HFFc6 (cell line): ENCODE measurements at places on chromosomes 7 and 10. TPM values are rescaled to one million over a fixed set of nuclear protein-coding genes. Genes with fewer than 3 reads are reported as not detected.

DNA sequence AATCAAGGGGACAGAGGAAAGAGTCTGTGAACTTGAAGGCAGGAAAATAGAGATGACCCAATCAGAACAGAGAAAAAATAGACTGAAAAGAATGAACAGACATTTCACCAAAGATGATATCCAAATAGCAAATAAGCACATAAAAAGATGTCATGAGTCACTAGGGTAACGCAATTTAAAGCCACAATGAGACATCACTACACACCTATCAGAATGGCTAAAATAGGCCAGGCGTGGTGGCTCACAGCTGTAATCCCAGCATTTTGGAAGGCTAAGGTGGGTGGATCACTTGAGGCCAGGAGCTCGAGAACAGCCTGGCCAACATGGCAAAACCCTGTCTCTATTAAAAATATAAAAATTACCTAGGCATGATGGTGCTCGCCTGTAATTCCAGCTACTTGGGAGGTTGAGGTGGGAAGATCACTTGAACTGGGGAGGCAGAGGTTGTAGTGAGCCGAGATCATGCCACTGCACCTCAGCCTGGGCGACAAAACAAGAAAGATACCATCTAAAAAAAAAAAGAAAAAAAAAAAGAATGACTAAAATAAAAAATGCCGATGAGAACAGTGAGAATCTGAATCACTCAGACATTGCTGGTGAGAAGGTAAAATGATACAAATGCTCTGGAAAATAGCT lies 100.9 kb downstream of the LHPP start:
- H3K4me1 ChIP-seq = peaks cover 24% of the 10 kb centered on the region
- DNase-seq = peak; percentile 13
- no peak overlapping the region for H3K4me3 ChIP-seq
- H3K27me3 ChIP-seq = peaks cover 17% of the 10 kb centered on the region

Gene ZNF425
- 2.1 to 3.0 TPM (median 2.7 TPM) in 3 replicates for total RNA-seq

- H3K27ac ChIP-seq = no peak overlapping the region
- peak; percentile 51 for DNase-seq
- no peaks in the 10 kb centered on the region for H3K36me3 ChIP-seq
- H3K4me1 ChIP-seq = peaks cover 61% of the 10 kb centered on the region
Observed at GRCh38 chr10:60978287-60979115, 34.5 kb upstream of the RHOBTB1 start.

DNA sequence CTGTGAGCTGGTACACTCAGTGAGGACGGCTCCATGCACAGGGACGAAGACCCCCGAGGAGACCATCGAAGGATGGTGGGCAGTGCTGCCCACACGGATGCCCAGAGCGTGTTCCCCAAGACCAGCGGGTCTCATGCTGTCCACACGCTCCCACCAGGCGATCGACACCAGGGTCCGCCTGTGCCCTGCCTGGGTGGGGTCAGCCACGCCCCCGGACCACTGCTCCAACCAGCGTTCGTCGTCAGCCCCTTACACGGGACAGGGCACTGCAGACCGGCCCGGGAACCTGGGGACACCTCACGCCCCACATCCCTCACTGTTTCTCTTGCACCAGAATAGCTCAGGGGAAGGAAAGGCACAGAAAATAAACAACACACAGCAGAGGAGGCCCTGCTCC lies 223.5 kb downstream of the DNAJB6 start:
- H3K27ac ChIP-seq = no peak overlapping the region
- no peak overlapping the region for H3K4me3 ChIP-seq
- peaks cover 5% of the 10 kb centered on the region; the same call in 1 of the 2 replicates for H3K4me1 ChIP-seq
- DNase-seq = no peak

Gene UCN3
- total RNA-seq = not detected in 3 replicates

DNA sequence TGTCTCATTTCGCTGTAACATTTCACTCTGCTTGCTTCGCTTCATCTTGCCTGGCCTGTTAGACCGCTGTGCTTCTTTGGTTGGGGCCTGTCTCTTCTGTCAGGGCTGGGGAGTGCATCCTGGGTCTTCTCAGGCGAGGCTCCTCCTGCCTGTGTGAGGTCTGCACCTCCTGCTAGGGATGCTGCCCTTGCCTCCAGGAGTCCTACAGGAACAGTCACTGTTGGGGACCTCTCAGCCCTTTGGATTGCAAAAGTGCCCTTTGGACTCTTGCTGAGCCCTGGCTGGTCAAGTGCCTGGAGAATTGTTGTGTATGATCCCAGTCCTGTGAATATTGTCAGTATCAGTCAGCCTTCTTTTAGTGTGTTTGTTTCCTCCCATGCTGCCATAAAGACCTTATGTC lies 84.1 kb downstream of the MDFIC start:
- H3K27ac ChIP-seq = no peak overlapping the region
- no peak overlapping the region for H3K4me3 ChIP-seq
- H3K36me3 ChIP-seq = peaks cover 20% of the 10 kb centered on the region
- peaks cover 50% of the 10 kb centered on the region for H3K4me1 ChIP-seq
- DNase-seq = no peak
- H3K27me3 ChIP-seq = no peaks in the 10 kb centered on the region

- no peak for DNase-seq
Observed at GRCh38 chr7:134943785-134944400, 42.4 kb upstream of the AGBL3 start.

- H3K27me3 ChIP-seq = peaks cover 27% of the 10 kb centered on the region
- DNase-seq = no peak
- peaks cover 18% of the 10 kb centered on the region for H3K4me1 ChIP-seq
- H3K4me3 ChIP-seq = no peak overlapping the region
Observed at GRCh38 chr10:80545258-80545881, 7.7 kb downstream of the SH2D4B start.

Gene EIF5AL1
- 0.48 to 0.56 TPM (median 0.48 TPM) in 3 replicates for total RNA-seq

Gene OR6V1
- total RNA-seq = not detected in 3 replicates

DNA sequence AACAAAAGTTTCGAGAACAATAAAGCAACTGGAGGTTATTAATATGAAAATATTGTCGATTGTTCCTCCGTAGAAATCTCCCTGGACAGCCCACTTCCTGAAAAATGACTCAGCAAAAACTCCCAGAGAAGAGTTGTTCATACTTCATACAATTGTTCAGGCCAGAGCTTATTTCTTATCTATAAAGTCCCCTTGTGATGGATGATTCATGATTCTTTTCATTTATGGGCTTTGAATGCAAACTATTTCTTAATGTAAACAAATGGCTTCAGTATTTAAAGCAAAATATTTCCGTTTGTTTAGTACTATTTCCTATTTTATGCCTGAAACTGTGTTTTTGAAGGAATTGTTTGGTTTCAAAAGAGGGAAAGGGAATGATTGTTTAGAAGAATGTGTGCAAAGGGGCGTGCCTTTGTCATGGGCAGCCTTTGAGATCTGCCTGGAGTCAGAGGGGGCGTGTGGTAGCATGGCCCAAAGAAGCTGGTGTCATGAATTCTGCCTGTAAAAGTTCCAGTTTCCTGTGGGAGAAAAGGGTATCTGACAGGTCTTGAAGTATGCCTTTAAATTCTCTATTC lies 26.2 kb upstream of the EXOC6 start:
- H3K4me3 ChIP-seq = peak overlapping the region; percentile 75
- peaks cover 4% of the 10 kb centered on the region; the same call in 1 of the 2 replicates for H3K27me3 ChIP-seq

Gene MOGAT3
- total RNA-seq = not detected in 3 replicates

Gene NUTM2B
- total RNA-seq = 0.32 to 0.64 TPM (median 0.41 TPM) in 3 replicates

GRCh38 chr7:41576166-41576565 lies 126.7 kb downstream of the INHBA start:
- H3K4me1 ChIP-seq = peaks cover 86% of the 10 kb centered on the region
- peak overlapping the region; percentile 70 for H3K27ac ChIP-seq
- H3K27me3 ChIP-seq = no peaks in the 10 kb centered on the region; the same call in 1 of the 2 replicates
- H3K4me3 ChIP-seq = no peak overlapping the region; the same call in 1 of the 2 replicates
- H3K36me3 ChIP-seq = no peaks in the 10 kb centered on the region
- peak; percentile 50 for DNase-seq

GRCh38 chr7:2809903-2810625 lies 34.0 kb downstream of the GNA12 start:
- H3K4me3 ChIP-seq = no peak overlapping the region
- peaks cover 3% of the 10 kb centered on the region; the same call in 1 of the 2 replicates for H3K27me3 ChIP-seq
- H3K36me3 ChIP-seq = peaks cover 40% of the 10 kb centered on the region
- peaks cover 49% of the 10 kb centered on the region for H3K4me1 ChIP-seq
- peak overlapping the region; percentile 46 for H3K27ac ChIP-seq

DNA sequence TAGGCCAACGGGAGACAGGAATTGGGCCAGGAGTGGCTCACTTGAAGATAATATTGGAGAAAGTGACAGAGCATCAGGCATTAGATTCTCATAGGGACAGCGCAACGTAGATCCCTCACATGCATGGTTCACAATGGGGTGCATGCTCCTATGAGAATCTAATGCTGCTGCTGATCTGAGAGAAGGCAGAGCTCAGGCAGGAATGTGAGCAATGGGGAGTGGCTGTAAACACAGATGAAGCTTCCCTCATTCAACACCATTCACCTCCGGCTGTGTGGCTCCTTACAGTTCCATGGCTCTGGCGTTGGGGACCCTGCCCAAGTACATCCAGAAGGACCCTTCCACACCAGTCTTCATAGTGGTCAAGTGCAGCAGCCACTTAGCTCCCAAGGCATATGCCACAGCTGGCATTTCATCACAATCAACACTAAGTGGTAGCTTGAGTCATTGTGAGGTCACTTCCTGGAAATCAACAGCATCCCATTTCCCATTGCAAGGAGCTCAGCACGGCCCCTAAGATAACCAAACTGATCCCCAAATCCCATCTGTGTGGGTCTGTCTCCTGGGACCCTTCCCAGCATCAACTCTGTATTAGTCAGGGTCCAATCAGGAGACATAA lies 174.5 kb downstream of the TPST1 start:
- no peaks in the 10 kb centered on the region for H3K27me3 ChIP-seq
- peaks cover 36% of the 10 kb centered on the region for H3K4me1 ChIP-seq
- peak overlapping the region; percentile 78 for H3K27ac ChIP-seq
- peaks cover 32% of the 10 kb centered on the region; the same call in 1 of the 2 replicates for H3K36me3 ChIP-seq
- peak overlapping the region; percentile 33; the same call in 1 of the 2 replicates for H3K4me3 ChIP-seq

- peaks cover 18% of the 10 kb centered on the region for H3K27me3 ChIP-seq
- no peak overlapping the region for H3K4me3 ChIP-seq
- no peaks in the 10 kb centered on the region; the same call in 1 of the 2 replicates for H3K4me1 ChIP-seq
Observed at GRCh38 chr7:36315309-36315944, 74.2 kb upstream of the ANLN start.

Gene PDK4
- total RNA-seq = not detected in 3 replicates

Gene NPSR1
- not detected in 3 replicates for total RNA-seq

DNA sequence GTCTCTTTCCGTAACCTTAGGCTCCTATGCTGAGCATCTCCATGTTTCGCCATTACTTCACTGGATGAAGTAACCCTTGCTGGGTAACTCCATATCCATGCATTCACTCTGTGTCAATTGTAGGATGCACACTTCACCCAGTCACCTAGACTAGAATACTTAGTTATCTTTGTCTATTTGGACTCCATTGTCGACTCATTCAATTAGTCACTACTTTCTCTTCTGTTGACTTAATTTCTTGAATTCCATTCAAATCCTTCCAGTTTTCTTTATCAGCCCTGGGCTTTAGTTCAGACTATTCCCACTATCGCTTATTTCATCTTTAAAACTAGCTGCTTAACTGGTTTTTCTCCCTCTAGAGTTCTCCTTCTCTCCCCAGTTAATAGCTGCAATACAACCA lies 111.3 kb upstream of the TNS3 start:
- peak; percentile 28 for DNase-seq
- H3K27ac ChIP-seq = peak overlapping the region; percentile 7; the same call in 1 of the 2 replicates
- H3K36me3 ChIP-seq = no peaks in the 10 kb centered on the region
- peaks cover 2% of the 10 kb centered on the region for H3K27me3 ChIP-seq
- H3K4me1 ChIP-seq = peaks cover 39% of the 10 kb centered on the region

Gene PNLIPRP1
- not detected in 2 replicates for total RNA-seq

GRCh38 chr7:116445447-116446211 lies 53.9 kb upstream of the CAV2 start:
- no peaks in the 10 kb centered on the region for H3K27me3 ChIP-seq
- H3K36me3 ChIP-seq = peaks cover 5% of the 10 kb centered on the region
- DNase-seq = no peak

GRCh38 chr7:92356406-92356805 lies 90.9 kb upstream of the GATAD1 start:
- H3K27ac ChIP-seq = no peak overlapping the region
- H3K4me1 ChIP-seq = peaks cover 17% of the 10 kb centered on the region
- H3K4me3 ChIP-seq = no peak overlapping the region
- no peak for DNase-seq

GRCh38 chr7:7808156-7808555 lies 89.7 kb upstream of the RPA3 start:
- H3K36me3 ChIP-seq = no peaks in the 10 kb centered on the region
- H3K27me3 ChIP-seq = no peaks in the 10 kb centered on the region; the same call in 1 of the 2 replicates
- H3K4me3 ChIP-seq = no peak overlapping the region

GRCh38 chr10:71267508-71268240 lies 51.4 kb upstream of the SLC29A3 start:
- H3K36me3 ChIP-seq = no peaks in the 10 kb centered on the region
- peaks cover 39% of the 10 kb centered on the region for H3K4me1 ChIP-seq
- peak overlapping the region; percentile 10; the same call in 1 of the 2 replicates for H3K27ac ChIP-seq
- DNase-seq = no peak

GRCh38 chr10:89171263-89171872 lies 35.7 kb downstream of the CH25H start:
- peak; percentile 43 for DNase-seq
- H3K4me1 ChIP-seq = peaks cover 32% of the 10 kb centered on the region
- H3K27me3 ChIP-seq = no peaks in the 10 kb centered on the region; the same call in none of the 2 replicates
- H3K36me3 ChIP-seq = no peaks in the 10 kb centered on the region
- no peak overlapping the region for H3K4me3 ChIP-seq
- H3K27ac ChIP-seq = peak overlapping the region; percentile 78

- peak overlapping the region; percentile 44; the same call in 1 of the 2 replicates for H3K4me3 ChIP-seq
- peaks cover 27% of the 10 kb centered on the region for H3K4me1 ChIP-seq
- H3K27me3 ChIP-seq = peaks cover 9% of the 10 kb centered on the region
- H3K36me3 ChIP-seq = no peaks in the 10 kb centered on the region
- no peak overlapping the region for H3K27ac ChIP-seq
Observed at GRCh38 chr10:693506-693905, 4.0 kb upstream of the DIP2C start.

DNA sequence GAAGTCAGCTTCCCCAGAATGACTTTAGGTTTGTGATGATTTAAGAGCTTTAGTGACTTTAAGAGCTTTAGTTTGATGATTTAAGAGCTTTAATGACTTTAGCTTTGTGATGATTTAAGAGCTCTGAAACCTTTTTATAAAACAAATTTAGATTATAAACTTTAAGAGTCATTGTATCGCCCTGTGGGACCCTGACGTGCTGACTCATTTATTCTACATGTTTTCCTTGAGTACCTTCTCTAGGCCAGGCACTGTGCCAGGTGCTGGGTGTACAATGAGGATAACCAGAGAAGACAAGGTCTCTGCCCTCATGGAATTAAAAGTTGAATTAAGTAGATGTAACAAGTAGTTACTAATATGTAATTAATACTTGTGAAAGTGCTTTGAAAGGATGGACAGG lies 45.4 kb downstream of the CNNM1 start:
- no peak overlapping the region for H3K4me3 ChIP-seq
- no peaks in the 10 kb centered on the region for H3K27me3 ChIP-seq
- DNase-seq = peak; percentile 25
- no peaks in the 10 kb centered on the region for H3K36me3 ChIP-seq
- H3K4me1 ChIP-seq = peaks cover 63% of the 10 kb centered on the region

DNA sequence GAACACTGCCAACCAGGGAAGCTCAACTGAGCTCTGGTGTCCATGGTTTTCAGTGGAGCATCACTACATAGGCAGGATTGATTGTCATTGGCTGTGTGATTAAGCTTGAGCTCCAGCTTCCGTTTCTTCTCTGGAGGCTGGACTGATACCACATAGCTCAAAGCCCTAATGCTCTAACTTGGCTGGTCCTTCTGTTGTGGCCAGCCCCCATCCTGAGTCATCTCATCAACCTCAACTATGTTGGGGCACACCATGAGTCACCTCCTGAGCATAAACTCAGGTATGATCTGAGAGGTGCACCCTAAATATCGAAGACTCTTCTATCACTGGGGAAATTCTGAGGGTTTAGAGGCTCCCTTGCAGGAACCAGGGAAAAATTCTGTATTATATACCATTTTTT lies 114.5 kb upstream of the INHBA start:
- H3K27me3 ChIP-seq = no peaks in the 10 kb centered on the region; the same call in 1 of the 2 replicates
- peaks cover 8% of the 10 kb centered on the region for H3K36me3 ChIP-seq
- H3K27ac ChIP-seq = peak overlapping the region; percentile 68
- H3K4me1 ChIP-seq = peaks cover 54% of the 10 kb centered on the region
- peak; percentile 72 for DNase-seq
